A549 treated with GW870086 at 1 μM for 4 hours (cell line): ENCODE measurements at places on chromosomes 3 and 15. TPM values are rescaled to one million over a fixed set of nuclear protein-coding genes. Genes with fewer than 3 reads are reported as not detected.

The ATG7 gene
- 14.7 to 18.6 TPM (median 16.9 TPM) in 5 replicates for total RNA-seq

The NPRL2 gene
- total RNA-seq, result 11.4 to 12.6 TPM (median 11.9 TPM) in 5 replicates

The EPB42 gene
- total RNA-seq, result not detected in 5 replicates

The CRABP1 gene
- 1.2 to 2.2 TPM (median 1.5 TPM) in 5 replicates for total RNA-seq

The FBXO40 gene
- total RNA-seq, result not detected in 5 replicates

The FAM81A gene
- total RNA-seq, result 8.2 to 13.5 TPM (median 12.2 TPM) in 5 replicates

The CKMT1A gene
- 1.8 to 4.5 TPM (median 2.3 TPM) in 5 replicates for total RNA-seq

The RARRES1 gene
- 7.6 to 13.8 TPM (median 10.2 TPM) in 5 replicates for total RNA-seq

The CACNA2D2 gene
- total RNA-seq, result 0.42 to 0.66 TPM (median 0.53 TPM) in 5 replicates

The KBTBD8 gene
- 0.40 to 0.91 TPM (median 0.56 TPM) in 5 replicates for total RNA-seq

The ALS2CL gene
- total RNA-seq, result 5.8 to 9.4 TPM (median 8.6 TPM) in 5 replicates
